ENCODE measurements at places on chromosomes 3 and 15. TPM values are rescaled to one million over a fixed set of nuclear protein-coding genes. Genes with fewer than 3 reads are reported as not detected.

- DNase-seq, result no peak
Measured at GRCh38 chr3:66762916-66763693, 235.0 kb upstream of the KBTBD8 start.

DNA sequence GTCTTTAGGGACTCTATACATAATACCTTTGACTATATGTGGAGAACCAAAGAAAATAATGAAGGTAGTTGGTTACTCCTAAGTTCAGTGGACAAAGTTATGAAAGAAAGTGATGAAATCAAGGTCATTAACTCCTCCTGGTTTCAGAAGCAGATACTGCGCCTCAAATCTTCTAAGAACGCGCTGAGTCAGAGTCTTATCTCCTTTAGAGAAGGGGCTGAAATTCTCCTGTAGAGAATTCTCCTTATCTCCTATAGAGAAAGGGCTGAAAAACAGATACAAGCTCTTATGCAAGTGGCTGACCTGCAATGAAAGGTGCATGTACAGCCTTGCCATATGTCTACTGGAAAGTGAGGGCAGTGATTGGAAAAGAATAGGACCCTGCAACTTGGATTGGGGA lies 824.2 kb downstream of the NSUN3 start:
- DNase-seq, result no peak

DNA sequence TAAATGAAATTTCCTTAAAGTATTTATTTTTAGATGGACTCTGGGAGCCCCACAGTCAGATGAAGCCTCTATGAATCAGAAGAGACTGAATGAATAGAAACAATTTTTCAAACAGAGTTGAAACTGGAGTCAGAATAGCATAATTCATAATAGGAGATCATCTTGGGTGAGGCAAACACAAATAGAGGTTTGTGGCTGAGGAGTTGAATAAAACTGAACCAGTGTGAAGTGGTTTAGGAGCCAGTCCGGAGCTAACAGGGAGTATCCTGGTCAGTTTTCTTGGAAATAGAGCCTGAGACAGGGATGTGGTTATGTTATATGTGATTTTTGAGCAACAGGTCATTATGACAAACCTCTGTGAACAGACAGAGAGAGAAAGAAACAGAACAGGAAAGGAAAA lies 39.2 kb downstream of the SAMMSON start:
- no peak for DNase-seq

- DNase-seq, result no peak
Measured at GRCh38 chr3:102361101-102361500, 73.7 kb upstream of the ZPLD1 start.

GRCh38 chr3:183156266-183156665 lies 6.3 kb downstream of the LAMP3 start:
- DNase-seq, result no peak

DNA sequence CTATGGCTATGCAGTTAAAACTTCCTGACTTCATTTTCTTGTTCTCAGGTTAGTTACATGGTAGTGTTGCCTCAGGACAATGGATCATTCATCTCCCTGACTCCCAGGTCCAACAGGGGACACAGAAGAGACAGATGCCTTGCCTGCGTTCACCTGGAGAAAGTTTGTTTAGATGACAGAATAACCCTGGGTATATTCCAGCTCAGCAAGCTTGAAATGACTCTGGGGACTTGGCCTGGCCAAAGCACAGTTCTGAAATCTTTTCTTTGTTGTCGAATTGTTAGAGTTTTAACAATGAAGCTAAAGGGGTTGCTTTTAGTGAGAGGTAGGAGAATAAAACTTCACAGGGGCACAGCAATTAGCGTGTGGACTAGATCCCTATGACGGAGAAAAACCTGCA lies 206.1 kb downstream of the PDZRN3 start:
- no peak for DNase-seq

DNA sequence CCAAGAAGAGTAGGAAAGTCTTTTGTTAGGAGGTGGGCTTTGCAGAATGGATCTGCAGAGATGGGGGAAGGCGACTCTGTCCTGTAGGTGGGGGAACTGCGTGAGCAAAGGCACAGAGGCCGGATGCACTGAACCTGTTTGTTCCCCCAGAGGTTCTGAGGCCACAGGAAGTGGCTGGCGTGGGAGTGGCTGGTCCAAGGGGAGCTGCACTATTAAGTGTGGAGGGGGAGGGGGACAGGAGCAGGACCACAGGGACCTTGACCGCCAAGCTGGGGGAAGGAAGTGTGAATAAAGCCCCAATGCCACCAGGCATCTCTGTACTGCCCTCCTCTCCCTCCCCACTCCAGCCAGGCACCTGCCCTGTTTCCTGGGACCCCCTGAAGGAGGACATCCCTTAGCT lies 51.8 kb downstream of the CYP11A1 start:
- DNase-seq, result no peak

DNA sequence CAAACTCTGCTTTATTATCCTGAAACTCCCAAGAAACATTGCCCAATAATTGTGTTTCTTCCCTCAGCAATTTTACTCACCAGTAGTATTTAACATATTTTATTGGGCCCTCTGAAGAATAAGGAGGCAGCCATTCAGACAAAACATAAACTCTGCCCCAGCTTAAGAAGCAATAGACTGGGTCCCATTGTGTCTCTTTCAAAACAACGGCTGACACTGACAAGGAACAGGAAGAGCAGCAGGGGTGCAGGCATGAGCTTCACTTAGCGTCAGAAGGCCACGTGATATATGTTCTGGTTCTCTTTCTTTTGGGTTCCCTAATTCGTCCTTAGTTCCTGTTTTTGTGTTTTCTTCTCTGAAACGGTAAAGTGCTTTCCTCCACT lies 242.3 kb downstream of the FHIT start:
- no peak for DNase-seq

GRCh38 chr3:152056073-152056472 lies 182.6 kb downstream of the SUCNR1 start:
- no peak for DNase-seq

GRCh38 chr15:80615361-80615736 lies 79.8 kb upstream of the ABHD17C start:
- no peak for DNase-seq

DNA sequence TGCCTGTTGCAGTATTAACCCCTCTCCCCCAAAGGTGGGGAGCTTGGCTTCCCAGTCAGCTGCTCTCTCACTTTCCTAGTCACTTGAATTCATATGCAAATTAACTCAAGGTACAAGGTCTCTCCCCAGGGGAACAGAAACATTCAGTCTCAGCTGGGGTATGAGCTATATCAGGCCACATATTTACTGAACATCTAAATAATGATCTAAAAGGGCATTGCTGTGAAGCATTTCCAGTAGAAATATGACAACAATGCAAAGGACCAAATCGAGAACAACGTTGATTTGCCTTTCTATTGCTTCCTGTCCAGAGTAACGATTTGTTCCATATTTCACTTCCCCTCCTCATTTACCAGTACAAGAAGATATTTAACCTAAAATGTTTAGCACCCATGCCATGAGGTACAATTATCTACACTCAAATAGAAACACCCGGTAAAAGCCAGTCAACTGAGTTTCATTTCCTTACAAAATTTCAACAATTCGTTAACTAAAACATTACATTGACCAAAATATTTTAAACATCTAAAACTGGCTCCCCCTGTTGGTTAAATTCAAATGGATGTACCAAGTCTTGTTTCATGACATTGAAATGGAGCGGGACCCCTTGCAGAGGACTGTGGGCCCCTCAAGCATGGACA lies 36.5 kb upstream of the KLHL6 start:
- no peak for DNase-seq

TM4SF18 gene
- total RNA-seq, result not detected

KNG1 gene
- not detected for total RNA-seq
